ENCODE measurements at places on chromosomes 5 and 9.

DNA sequence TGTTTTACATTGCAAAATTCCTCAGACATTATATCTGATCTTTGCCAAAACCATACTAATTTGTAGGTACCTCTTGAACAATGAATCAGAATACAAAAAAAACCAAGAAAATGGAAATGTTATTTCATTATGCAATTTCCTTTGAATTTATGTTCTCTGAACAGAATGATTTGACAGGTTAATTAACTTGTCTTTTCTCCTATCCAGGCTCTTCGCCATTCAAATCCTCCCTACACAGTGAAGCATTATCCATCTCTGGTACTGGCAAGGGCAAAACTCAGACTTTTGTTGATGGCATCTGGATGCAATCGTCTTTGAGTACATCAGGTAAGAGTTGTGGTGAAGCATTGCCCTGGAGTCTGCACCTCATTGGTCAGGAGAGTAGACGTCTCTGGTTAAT lies 655.7 kb upstream of the ITGA1 start:
- DNase-seq, result no peak

DNA sequence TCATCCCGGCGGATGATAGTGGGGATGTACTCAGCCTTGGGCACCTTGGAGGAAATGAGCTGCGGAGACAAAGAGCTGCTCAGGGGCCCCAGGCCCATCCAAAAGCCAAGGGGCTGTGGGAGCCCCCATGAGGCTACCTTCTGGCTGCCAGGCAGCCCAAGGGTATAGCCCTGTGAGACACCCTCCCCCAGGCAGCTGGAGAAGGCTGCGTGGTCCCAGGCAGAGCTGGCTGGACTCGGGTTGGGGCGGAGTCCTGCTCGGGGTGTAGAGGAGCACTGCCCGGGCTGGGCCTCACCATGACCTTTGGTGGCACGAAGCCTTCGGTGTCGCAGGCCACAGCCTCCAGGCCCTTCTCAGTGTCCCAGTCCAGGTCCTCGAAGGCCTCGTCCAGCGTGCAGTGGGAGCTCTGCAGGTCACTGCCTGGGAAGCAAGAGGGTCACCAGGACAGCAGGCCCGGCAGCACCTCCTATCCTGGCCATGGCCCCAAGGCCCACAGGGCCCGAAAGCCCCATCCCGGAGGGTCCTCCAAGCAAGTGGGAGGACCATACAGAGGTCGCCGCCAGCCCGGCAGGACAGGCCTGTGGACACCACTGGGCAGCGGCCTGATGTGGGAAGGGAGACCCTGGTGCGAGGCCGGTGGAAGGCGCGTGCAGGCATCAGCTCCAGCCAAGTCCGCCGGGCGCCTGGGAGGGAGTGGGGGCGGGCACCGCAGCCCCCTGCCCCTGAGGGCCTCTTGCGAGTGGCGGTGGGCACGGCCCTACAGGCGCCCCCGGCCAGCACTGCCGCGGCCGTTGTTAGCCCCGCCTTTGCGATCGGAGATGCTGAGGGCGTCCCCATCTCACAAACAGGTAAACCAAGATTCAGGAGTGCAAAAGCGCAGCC lies 6.1 kb downstream of the NSMF start:
- DNase-seq, result no peak

DNA sequence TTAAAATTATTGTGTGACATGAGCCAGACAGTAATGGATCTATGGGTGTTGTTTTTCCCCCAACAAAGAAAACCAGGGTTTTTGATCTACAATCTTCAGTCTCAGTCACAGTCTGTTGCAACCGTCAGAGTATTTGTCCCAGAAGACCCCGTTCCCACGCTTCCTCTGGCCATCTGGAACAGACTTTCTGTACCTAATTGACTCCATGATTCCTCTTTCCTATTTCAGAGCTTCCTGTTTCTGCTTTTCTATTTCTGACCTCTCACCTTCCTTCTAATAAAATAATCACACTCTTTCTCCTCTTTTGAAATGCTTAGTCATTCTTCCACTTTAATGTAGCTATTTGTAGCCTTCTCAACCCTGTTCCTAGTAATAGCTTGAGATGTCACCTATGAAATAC lies 1044.8 kb downstream of the DTWD2 start:
- no peak for DNase-seq

DNA sequence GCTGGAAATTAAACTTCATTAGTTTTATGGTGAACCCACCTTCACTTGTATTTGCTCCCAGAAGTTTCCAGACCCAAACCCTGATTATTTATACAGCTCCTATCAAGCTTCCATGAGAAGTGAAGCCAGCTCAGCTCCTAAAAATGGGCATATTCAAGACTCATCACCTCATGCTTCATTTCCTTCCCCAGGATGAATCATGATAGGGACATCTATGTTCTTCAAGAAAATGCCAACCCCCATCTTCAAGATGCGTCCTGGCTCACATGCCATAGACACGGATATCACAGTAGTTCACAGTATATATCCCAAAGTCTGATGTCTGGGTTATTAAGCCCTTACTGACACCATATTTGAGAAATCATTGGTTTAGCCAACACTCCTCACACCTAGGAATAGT lies 217.6 kb downstream of the NPR3 start:
- no peak for DNase-seq

GRCh38 chr5:71456362-71456743 lies 902 bp downstream of the BDP1 start:
- DNase-seq, result no peak

- DNase-seq, result peak; percentile 2
These were observed 205.6 kb downstream of the C9orf50 start for GRCh38 chr9:129414993-129415941.
